GM23248 (cell line): ENCODE measurements at places on chromosomes 7 and 10. TPM values are rescaled to one million over a fixed set of nuclear protein-coding genes. Genes with fewer than 3 reads are reported as not detected.

DNA sequence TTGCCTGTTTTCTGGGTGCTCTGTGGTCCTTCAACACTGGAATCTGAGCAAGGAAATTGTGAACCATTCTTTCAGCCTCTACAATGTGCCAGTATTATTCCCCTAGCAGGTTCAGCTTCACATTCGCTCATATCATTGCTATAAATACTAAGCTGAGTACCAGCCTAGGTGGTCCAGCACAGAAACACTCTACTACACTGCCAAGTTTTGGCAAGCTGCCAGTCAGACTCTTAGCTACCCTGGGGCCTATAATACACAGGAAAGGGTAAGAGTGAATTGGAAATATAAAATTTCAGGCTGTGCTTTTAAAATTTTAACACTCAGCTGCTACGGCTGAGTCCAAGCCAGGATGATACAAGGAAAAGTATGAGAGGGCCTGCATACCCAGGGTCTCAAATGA is 49.9 kb upstream of the PPP1R3A start:
- no peaks in the 10 kb centered on the region for H3K36me3 ChIP-seq
- H3K27ac ChIP-seq = no peak overlapping the region
- H3K4me1 ChIP-seq = no peaks in the 10 kb centered on the region
- H3K4me3 ChIP-seq = no peak overlapping the region
- no peaks in the 10 kb centered on the region for H3K27me3 ChIP-seq

DNA sequence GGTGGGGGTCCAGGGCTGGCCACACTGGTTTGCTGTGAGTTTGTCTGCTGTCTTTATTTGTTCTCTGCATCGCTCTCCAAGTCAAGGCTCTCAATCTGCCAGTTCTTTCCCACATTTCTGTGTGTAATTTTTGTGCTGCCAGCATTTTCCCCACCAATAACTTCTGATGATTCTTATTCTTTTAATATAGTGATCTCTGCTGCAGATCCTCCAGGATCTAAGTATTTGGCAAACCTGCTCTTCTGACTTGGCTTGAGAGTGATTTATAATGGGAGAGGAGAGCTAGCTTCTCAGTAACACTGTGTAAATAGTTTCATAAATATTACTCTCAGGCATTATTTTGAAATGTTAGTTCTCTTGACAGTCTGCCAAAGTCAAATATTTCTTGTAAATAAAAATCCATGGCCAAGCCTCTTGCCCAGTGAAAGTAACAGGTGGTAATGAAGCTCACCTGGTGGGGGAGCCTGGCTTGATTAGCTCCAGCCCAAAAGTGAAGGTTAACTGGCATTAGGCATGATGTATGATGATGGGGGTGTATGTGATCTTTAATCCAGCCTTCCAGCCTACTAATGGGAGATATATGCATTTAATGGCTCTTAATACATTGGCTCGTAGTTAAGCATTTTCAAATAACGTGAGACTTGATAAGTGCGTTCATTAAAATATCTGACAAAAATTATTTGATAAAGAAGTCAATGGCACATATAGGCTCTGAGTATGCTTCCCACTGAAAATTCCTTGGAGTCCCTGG is 1055.9 kb downstream of the KCNMA1 start:
- no peak overlapping the region for H3K27ac ChIP-seq
- H3K4me1 ChIP-seq = peaks cover 28% of the 10 kb centered on the region
- no peaks in the 10 kb centered on the region for H3K27me3 ChIP-seq
- DNase-seq = no peak

- H3K36me3 ChIP-seq = no peaks in the 10 kb centered on the region
- no peak overlapping the region for H3K4me3 ChIP-seq
- no peak for DNase-seq
- no peak overlapping the region for H3K27ac ChIP-seq
- H3K27me3 ChIP-seq = no peaks in the 10 kb centered on the region
These were observed 13.2 kb upstream of the ITPRID1 start for GRCh38 chr7:31500656-31501055.

DNA sequence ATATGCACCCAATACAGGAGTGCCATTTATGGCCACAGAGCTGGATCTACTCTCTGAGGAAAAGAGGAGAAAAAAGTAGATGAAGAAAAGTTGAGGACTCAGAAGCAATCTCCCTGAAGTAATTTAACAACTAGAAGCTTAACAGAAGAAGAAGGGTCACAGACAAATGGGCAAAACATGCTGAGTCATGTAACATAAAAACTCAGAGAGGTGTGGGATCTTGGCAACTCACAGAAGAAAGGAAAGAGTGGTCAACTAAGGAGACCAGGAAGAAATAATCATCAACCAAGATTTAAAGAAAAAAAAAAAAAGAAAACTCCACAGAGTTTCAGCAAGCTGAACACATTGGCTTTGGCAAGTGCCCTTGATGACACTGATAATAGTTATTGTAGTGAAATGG is 51.8 kb upstream of the BET1 start:
- no peaks in the 10 kb centered on the region for H3K27me3 ChIP-seq
- peak; percentile 12 for DNase-seq
- H3K27ac ChIP-seq = peak overlapping the region; percentile 61
- peaks cover 15% of the 10 kb centered on the region for H3K4me1 ChIP-seq

DNA sequence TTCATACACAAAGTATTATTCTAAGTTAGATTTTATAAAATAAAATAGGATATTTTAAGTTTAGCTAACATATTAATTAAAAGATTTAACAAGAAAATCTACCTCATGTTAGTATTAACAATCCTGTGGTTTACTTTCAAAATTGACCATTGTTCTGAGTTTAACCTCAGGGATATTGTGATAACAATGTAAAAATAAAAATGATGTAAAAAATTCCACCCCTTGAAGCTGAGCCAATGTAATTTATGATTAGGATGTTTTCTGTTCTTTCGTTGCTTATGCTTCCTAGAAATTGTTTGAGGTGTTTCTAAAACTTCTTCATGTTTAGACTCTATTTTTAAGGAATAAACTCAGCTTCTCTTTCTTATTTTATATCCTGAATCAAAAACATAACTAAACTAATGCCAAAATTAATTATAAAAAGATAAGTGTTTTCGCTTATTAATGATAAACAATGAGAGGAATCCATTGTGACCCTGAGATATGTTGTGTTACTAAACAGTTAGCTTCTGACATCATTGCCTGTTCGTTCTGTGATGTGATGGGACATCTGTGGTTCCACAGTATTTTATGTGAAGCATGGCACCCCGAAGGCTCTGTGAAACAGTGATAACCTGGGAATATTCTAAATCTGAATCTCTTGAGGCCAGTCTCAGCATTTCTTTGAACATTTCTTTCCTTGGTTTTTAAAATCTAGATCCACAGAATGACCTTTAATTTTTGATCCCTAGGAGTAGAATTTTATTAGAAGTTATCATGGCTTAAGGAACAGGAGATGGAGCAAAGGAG is 340.8 kb downstream of the ARL4A start:
- no peak for DNase-seq

DNA sequence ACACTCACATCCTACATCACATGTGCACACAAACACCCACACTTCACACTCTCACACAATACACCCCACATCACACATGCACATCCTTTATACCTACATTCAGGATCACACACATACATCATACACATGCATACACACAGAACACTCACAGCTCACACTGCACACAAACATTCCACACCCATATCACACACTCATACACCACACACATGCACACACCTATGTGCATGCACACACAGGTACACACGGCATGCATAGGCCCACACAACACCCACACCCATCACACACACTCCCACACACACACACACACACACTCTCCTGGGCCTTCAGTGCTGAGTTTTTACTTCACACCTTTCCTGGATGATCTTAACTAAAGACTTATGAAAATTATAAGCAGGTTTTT is 220.5 kb downstream of the DNAJB6 start:
- no peak overlapping the region for H3K4me3 ChIP-seq
- H3K27me3 ChIP-seq = no peaks in the 10 kb centered on the region
- H3K36me3 ChIP-seq = no peaks in the 10 kb centered on the region

DNA sequence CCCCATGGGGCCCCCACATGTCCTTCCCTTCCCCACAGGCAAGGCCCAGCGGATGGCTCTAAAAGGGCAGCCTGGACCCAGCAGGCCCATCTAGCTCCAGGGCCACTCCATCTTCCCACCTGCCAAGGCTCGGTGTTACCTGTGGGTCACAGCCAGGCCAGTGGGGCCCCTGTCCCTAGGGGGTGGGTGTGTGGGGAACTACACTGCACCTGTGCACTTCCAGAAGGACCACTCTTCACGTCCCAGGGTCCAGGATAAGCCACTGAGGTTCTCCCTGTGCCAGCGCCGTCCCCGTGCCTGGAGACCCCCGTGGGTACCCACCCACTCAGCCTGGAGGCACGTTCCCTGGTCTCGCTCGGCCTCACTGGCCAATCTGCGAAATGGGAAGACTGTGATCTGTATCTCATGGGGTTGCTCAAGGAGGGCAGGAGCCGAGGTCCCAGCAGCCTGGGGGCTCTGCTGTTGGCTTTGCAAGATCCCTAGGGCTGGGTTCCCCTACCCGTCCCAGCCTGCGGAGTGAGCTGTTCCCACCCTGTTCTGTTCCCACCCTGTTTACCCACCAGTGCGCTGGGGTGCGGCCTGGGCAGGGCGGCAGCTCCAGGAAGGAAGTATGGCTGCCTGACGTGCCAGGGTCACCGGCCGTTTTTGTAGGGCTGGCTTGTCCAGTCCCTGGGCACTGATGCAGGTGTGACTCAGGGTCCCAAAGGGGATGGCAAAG is 4.6 kb downstream of the PWWP2B start:
- H3K27ac ChIP-seq = no peak overlapping the region
- H3K4me3 ChIP-seq = no peak overlapping the region
- H3K4me1 ChIP-seq = peaks cover 7% of the 10 kb centered on the region
- no peak for DNase-seq
- H3K36me3 ChIP-seq = no peaks in the 10 kb centered on the region

GRCh38 chr10:36669615-36670352 is 455.6 kb upstream of the ANKRD30A start:
- no peaks in the 10 kb centered on the region for H3K36me3 ChIP-seq
- H3K4me3 ChIP-seq = no peak overlapping the region
- H3K4me1 ChIP-seq = peaks cover 27% of the 10 kb centered on the region
- H3K27ac ChIP-seq = no peak overlapping the region

Gene FGFR2
- total RNA-seq = not detected in 2 replicates

Gene TAS2R41
- total RNA-seq = not detected in 2 replicates
